ENCODE measurements at places on chromosomes 12 and 14.

DNA sequence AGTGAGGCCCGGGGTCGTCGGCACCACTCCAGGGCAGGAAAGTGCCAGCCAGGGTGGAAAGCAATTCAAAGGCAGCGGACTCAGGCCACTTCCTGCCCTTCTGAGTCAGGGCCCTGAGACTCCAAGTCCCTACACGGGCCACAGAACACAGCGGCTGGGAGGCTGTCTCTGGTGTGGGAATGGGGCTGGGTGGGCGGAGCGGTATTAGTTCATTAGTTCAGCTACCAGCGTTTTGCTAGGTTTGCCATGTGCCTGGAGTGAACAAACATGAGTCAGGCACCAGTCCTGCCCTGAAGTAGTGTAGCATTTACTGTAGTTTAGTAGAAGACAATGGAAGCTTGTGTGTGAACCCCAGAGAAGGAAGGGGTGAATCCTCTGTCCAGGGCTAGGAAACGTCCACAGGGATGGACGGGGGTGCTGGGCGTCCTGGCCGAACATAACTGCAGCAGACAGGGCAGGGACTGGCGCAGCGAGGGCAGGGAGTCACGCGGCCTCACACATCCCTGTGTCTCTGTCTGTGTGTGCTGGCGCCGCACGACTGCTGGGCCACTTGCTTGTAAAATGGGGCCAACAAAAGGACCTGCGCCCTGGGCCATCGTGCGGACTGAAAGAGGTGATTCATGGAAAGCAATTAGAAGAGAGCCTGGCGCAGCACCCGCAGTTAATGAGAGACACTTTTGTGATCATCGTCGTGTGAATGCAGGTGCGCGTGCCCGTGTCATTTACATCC lies 186.4 kb upstream of the PRMT8 start:
- DNase-seq, result no peak

- no peak for DNase-seq
These were observed 46.6 kb upstream of the LRIG3 start for GRCh38 chr12:58966939-58967338.

DNA sequence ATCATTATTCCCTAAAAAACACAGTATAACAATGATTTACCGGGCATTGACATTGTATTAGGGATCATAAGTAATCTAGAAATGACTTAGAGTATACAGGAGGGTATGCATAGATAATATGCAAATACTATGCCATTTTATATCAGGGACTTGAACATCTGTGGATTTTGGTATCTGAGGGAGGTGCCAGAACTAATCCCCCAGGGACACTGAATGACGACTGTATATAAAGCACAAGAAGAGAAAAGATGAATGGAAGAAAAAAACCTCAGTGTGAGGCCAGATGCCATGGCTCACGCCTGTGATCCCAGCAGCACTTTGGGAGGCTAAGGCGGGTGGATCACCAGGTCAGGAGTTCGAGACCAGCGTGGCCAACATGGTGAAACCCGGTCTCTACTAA lies 25.5 kb upstream of the COX6A1 start:
- no peak for DNase-seq

DNA sequence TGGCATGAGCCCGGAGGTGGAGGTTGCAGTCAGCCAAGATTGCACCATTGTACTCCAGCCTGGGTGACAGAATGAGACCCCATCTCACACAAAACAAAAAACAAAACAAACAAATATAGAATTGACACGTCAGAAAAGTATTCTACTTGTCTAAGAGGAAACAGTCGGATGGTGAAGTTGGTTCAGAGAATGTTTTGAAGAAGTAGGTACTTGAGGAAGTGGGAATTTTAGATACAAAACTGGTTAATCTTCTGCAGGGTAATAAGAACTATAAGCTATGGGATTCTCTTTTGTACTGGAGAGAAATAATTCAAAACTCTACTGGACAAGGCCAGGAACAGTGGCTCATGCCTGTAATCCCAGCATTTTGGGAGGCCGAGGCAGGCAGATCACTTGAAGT lies 14.6 kb upstream of the TCTN1 start:
- peak; percentile 15 for DNase-seq

DNA sequence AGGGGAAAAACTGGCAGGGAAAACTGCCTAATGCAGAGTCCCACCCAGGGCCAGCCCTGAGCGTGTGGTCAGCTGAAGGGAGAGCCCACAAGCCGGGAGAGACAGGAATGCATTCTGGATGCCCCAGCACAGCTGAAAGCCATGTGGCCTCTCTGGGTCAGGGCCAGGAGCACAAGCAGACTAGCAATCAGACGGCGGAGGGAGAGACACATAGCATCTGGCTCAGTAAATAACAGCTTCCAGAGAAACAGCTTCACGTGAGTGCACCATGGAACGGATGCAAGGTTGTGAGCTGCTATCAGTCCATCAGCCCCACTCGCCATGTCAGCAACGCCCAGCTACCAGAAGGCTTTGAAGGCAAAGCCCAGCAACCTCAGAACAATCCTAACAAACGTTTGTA lies 28.2 kb upstream of the TMEM106C start:
- DNase-seq, result peak; percentile 75

GRCh38 chr14:35632676-35633075 lies 98.7 kb downstream of the INSM2 start:
- DNase-seq, result no peak

GRCh38 chr12:115478505-115478904 lies 794.5 kb upstream of the TBX3 start:
- no peak for DNase-seq

DNA sequence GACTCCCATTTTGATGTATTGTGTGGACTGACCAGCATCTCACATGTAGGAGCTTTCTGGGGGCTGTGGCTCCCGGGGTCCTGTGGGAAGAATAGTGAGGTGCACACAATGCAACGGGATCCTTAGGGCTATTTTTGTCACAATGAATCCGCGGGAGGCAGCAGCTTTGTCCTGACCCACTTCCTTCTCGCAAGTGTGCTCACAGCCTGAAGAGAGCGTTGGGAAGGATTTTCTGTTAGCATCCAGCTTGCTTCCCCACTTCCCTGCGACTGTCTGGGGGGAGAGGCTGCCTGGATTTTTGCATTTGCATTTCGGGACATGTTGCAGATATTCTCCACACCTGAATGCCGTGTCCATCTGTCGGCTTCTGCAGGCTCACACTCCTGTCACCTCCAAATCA lies 31.9 kb downstream of the FZD10 start:
- DNase-seq, result peak; percentile 19

DNA sequence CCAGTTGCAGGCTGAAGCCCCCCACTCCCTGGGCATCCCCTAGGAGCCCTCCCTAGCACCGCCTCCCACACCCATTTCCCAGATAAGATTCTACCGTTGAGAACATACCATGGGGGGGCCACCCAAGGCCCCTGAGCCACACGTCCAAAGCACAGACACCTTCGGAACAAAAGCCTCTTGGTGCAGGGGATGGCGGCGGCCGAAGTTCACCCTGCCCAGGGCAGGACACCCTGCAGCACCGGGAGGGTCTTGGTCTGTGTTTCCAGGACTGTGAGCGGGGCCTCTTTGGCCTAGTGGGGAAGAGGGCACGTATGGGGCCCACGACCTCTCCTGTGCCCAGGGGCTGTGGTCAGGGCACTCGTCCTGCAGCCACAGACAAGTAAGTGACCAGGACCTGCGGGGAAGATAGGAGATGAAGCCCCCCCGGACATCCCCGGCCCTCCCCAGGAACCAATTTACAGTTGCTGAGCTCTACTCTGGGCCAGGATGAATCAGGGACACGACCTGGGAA lies 154.3 kb upstream of the C14orf180 start:
- peak; percentile 53 for DNase-seq

DNA sequence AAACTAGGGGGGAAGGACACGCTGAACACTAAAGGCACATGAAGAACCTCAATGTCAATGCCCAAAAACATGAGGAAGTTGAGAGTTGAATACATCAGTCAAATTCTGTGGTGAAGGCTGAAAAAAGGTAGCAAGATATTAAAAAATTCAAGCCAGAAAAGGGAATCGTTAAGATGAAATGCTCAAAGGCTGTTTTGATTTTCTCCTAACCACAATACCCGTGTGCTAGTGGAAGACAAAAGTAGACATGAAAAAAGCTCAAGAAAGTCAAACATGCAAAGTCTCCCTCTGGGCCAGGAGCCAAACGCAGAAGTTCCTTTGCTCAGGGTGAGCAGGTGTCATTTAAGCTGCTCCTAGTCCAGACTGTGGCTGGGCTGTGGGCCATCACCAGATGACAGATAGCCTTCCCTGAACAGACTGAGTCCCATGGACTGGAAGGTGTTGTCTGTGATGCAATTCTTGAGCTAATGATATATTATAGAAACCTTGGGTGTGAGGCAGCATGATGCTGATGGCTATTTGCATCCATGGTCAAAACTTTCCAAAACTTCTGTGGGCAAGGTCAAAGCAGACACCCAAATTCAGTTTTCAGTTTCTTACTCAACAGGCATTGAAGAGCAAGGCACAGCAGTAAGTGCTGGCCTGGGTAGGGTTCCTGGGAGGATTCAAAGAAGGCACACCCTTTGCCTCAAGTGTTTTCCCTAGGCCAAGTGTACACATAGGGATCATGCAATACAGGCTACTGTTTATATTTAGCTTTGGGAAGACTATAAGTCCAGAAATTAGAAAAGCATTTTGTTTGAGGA lies 81.6 kb downstream of the MYRFL start:
- DNase-seq, result no peak

DNA sequence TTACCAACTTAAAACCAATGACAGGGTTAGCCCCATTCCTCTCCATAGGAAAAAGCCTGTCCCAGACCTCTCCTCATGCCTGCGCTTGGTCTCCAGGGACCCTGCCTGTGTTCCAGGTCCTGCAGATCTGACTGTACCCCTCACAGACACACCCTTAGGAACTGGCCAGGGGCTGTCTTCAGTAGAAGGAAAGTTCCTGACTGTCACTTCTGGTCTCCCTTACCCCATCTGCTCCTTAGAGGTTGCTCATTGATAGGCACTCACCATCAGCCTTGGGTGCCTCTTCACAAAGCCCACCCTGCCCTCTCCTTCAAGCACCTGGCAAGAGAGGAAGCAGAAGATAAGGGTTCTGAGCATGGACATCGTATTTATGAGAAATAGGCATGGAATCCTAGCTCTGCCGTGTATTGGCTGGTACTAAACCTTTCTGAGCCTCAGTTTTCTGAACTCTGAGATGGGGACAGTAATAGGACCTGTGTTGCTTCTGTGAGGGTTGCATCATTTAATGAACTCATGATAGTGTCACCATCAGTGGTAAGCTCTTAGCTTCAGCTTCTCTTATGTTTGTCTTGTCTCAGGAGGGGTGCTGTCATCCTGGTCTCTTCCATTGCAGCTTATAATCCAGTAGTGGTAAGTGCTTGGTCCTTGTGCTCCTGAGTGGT lies 7.5 kb downstream of the DHRS2 start:
- DNase-seq, result no peak

GRCh38 chr14:72721083-72721482 lies 172.8 kb downstream of the DPF3 start:
- DNase-seq, result no peak

GRCh38 chr12:3646561-3647241 lies 106.2 kb downstream of the CRACR2A start:
- no peak for DNase-seq

GRCh38 chr12:88202500-88202899 lies 60.4 kb downstream of the TMTC3 start:
- DNase-seq, result no peak

GRCh38 chr14:100618318-100618693 lies 31.1 kb upstream of the BEGAIN start:
- DNase-seq, result peak; percentile 61

- DNase-seq, result no peak
These were observed 123.4 kb downstream of the CCDC91 start for GRCh38 chr12:28313631-28314030.

GRCh38 chr12:80314741-80315140 lies 129.3 kb upstream of the PTPRQ start:
- no peak for DNase-seq
